ENCODE measurements at places on chromosomes 2 and 18.

DNA sequence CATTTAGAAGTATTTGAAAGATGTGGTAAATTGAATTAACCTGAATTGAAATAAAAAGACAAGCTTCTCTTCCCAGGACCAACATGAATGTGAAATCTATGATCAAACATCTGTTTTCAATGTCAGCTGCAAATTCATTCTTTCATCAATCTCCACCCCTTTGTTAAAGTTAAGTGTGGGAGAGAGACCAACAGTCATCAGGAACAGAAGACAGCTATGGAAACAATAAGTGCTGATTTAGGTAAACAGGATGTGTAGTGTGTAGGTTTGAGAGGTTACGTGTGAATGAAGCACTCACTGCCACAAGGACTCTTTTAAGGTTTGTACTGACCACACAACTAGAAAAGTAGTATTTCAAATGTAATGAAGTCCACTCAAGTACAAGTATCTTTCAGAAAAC is 1659.8 kb upstream of the CELF4 start:
- no peak for DNase-seq

GRCh38 chr2:46067501-46068305 is 229.5 kb upstream of the EPAS1 start:
- peak; percentile 89 for DNase-seq

DNA sequence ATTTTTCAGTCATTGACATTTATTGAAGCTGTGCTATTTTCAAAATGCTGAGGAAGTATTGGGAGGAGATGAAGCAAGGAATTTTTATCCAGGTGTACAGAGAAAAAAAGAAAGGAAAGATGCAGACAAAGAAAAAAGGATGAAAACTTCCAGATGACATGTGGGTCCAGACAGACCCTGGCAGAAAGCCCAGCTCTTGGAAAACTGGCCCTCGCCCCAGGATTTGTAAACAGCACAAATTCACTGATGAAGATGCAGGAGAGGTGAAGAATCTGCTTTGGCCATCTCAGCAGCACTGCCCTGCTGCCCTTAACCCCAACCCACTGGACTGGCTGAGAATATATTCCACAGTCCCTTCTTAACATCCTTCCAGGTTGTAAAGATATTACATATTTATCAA is 12.5 kb downstream of the TACR1 start:
- peak; percentile 13 for DNase-seq

- peak; percentile 86 for DNase-seq
Measured at GRCh38 chr18:23529604-23530003, 26.3 kb downstream of the RMC1 start.

DNA sequence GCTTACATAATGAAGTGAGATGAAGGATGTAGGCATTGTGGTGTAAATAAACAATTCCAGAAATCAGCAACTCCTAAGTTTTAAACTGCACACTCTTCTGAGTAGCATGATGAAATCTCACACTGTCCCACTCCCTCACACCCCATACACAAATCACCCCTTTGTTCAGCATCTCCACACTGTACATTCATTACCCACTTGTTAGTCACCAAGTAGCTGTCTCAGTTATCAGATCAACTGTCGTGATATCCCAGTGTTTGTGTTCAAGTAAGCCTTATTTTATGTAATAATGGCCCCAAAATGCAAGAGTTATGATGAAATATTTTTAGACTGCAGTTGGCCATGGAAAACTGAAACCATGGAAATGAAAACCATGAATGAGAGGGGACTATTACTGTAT is 135.7 kb downstream of the GRB14 start:
- DNase-seq = no peak

DNA sequence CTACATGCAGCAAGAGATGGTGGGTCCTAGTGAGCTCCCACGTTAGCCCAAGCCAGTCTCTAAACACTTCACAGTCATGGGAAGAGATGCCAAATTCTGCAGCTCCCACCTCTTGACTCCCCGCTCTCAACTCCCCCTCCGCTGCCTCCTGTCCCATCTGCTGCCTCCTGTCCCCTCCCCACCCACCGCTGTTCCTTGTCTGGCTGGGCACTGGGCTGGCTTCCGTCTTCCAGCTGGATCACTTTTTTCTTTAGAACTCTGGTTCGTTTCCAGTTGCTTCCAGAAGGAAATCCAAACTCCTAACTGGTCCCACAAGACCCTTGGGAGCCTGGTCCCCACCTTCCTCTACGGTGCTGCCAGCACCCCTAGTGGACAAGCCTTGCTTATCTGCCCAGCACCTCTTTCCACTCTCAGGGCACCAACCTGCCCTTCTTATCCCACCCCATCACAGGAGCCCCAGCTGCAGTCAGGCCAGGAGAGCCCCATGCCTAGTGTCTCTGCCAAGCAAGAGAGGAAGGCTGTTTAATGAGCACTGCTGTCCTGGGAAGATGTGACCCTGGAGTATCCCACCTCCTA is 12.1 kb upstream of the TWIST2 start:
- DNase-seq = no peak

DNA sequence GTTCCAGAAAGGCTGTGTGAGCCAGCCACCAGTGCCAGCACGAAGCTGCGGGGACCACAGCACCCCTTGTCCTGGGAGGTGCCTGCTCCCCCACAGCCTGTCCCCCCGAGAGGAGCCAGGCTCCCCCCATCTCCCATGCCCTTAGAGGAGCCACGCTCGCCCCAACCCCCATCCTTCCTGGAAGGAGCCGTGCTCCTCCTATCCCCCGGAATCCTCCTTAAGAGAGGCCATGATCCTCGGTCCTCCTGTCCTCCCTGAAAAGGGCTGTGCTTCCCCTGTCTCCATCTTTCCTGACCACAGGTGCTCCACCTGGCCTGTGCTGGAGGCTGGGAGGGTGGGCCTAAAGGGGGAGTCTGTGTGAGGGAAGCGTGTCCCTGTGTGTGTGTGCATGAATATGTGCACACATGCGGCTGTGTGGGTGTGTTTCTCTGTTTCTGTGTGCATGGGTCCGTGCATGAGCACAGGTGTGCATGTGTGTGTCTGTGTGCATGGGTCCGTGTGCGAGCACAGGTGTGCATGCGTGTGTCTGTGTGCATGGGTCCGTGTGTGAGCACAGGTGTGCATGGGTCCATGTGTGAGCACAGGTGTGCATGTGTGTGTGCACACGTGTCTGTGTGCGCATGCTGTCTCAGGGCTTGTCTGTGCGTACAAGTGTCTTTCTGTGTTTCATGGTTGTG is 80.3 kb downstream of the RTP5 start:
- DNase-seq = no peak

DNA sequence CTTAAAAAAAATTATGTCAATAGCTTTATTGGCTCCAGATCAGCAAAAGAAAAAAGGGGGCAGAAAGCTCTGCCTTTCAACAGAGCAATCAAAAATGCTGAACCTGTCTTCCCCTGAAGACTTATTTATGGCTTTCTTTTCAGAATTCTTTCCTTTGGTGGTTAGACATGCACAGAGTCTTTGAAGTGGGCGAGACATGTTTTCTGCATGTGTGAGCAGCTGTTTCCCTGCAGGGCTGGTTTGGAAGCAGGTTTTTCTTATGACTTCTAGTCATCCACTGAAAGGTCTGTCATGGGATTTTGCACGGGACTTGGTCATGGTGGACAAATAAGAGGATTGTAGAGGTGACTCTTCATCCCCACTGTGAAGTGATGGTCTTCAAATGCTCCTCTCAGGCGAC is 160.3 kb downstream of the VAPA start:
- DNase-seq = no peak

- no peak for DNase-seq
Measured at GRCh38 chr2:206064077-206064476, 21.9 kb downstream of the INO80D start.

GRCh38 chr2:153780241-153780640 is 91.5 kb upstream of the GALNT13 start:
- DNase-seq = no peak

DNA sequence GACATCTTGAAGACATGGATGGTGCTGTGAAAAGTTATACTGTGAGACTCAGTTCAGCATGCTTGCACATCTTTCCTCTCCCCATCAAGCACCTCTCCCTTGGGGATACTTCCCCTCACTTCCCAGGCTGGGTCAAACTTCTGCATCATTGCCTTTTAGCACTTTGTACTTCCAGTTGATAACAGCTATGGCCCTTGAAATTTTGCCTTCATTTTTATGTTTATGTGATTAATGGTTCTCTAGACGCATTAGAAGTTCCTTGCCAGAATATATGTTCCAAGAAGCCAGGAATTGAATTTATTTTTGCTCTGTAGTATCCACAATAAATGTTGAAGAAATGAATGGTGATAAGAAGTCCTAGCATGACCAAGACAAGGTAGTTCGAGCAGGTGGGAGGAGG is 120.9 kb upstream of the ST6GAL2 start:
- no peak for DNase-seq

- no peak for DNase-seq
Measured at GRCh38 chr18:35533916-35534405, 36.2 kb upstream of the INO80C start.

GRCh38 chr2:217222309-217222910 is 362.5 kb upstream of the TNP1 start:
- DNase-seq = no peak

GRCh38 chr2:234627308-234627707 is 130.4 kb upstream of the ARL4C start:
- DNase-seq = no peak

GRCh38 chr2:181289698-181290097 is 167.5 kb upstream of the ITGA4 start:
- no peak for DNase-seq

GRCh38 chr2:62826953-62827675 is 121.6 kb downstream of the EHBP1 start:
- DNase-seq = no peak

DNA sequence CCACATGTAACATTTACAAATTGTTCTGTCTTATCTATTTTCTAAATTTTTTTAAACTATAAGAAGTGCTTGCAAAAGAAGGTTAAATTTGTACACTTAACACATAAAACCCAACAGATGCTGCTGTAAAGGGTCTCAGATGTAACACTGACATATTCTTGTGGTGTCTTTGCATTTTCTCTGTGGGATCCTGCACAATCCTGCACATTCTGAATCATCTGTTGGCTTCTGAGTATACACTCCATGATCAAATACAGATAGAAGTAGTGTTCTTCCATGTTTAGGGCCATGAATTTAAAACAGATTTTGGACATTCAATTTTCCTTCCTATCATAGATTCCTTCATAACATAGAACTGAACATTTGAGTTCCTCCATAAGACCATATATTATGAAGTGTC is 89.0 kb downstream of the SPRED2 start:
- DNase-seq = peak; percentile 50
